Prostate gland (tissue), 2 donors: ENCODE measurements at places on chromosomes 1 and 21. TPM values are rescaled to one million over a fixed set of nuclear protein-coding genes. Genes with fewer than 3 reads are reported as not detected.

Gene KCNJ9
- total RNA-seq = not detected

Gene PIGC
- 24.1 TPM for total RNA-seq

Gene TIE1
- 21.7 TPM for total RNA-seq

Gene MIS18A
- total RNA-seq = 17.8 TPM

Gene OLFM3
- total RNA-seq = not detected

Gene IER5
- 14.3 TPM for total RNA-seq

Gene SPRR4
- not detected for total RNA-seq

Gene JUN
- total RNA-seq = 154 TPM
